Activated CD8-positive, alpha-beta memory T cell treated with anti-CD3 and anti-CD28 coated beads for 24 hours (primary cell): ENCODE measurements at places on chromosomes 2 and 18.

- no peak for DNase-seq
Observed at GRCh38 chr2:134659724-134660123, 59.1 kb downstream of the TMEM163 start.

GRCh38 chr2:129861666-129862288 lies 117.7 kb upstream of the RAB6C start:
- DNase-seq, result peak; percentile 7

DNA sequence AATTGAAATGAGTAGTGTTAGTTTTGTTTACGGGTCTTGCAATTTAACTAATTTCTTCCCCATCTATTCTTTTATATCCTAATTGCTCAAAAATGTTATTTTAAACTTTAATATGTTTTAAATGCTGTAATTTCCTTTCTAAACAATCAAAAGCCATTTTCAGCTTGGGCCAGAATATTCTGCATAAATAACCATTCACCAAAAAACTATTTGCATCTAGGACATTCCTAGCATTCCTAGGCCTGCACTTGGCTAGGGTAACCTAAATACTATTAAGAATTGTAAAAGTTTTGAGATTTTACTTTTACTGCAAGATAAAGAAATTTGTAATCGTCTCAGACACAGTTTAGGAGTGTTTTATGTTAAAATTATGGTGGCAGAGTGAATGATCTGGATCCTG lies 7.8 kb upstream of the ETAA1 start:
- no peak for DNase-seq

DNA sequence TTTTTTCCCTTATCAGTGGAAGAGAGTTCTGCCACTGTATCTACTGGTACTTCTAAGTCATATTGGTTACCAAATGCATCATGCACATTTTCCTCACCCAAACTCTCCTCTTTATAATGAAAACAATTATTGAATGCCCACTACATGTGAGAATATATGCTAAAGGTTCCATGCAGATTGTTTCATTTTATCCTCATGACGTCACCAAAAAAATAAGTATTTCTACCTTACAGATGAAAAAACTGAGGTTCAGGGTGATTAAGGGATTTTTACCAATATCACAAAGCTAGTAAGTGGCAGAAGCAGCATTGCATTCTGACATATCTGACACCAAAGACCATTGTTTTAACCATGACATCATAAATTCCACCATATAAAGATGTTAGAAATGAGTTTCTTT lies 51.9 kb upstream of the ZEB2 start:
- DNase-seq, result no peak

DNA sequence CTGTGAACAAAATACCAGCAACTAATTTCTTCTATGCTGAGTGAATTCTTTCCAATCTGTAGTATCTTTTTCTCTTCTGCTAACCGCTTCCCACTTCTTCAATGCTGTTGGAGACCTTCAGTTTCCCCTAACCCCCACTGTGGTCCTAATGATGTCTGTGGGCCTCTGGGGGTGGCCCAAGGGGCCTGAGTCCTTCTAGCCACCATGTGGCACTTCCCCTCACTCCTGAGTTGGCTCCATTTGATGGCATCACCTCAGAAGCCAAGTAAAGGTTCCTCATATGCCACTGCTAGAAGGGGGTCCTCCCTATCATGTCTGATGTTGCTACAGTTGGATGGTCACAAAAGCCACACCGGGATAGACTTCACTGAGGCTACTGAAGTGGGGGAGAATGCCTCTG lies 37.5 kb downstream of the ARHGAP25 start:
- DNase-seq, result no peak

DNA sequence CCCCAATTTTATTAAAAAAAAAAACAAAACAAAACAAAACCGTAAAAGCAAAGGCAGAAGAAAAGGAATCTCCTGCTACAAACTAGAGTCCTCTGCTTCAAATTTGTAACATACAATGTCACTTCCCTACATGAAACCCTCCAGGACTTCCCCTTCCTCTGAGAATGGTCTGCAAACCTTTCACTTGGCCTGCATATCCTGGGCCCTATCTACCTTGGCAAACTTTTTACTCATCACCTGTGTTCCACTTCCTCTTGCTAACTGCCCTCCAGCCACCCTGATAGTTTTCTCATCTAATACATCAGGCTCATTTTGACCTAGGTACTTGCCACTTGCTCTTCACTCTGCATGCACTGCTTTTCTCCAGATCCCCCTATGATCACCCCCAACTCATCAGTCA lies 255.5 kb downstream of the ETAA1 start:
- DNase-seq, result no peak

DNA sequence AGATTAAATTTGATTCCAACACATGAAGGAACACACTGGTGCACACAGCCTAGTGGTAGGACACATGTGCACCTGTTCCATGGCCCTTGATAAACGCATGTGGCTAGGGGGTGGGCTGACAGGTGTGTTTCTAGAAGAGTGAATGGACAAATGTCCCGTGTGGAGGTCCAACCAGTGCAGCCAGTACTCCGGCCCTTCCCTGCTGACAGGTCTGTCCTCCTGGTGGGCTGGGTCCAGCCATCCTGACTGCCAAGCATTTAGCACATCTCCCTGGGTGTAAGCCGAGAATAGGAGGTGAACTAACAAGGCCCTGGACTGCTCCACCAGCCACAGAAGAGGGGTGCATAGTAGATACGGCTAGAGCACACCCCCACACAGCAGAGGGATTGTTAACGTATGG lies 258.7 kb upstream of the RAB6C start:
- DNase-seq, result peak; percentile 17

GRCh38 chr2:113812204-113812603 lies 55.8 kb upstream of the SLC35F5 start:
- DNase-seq, result no peak

DNA sequence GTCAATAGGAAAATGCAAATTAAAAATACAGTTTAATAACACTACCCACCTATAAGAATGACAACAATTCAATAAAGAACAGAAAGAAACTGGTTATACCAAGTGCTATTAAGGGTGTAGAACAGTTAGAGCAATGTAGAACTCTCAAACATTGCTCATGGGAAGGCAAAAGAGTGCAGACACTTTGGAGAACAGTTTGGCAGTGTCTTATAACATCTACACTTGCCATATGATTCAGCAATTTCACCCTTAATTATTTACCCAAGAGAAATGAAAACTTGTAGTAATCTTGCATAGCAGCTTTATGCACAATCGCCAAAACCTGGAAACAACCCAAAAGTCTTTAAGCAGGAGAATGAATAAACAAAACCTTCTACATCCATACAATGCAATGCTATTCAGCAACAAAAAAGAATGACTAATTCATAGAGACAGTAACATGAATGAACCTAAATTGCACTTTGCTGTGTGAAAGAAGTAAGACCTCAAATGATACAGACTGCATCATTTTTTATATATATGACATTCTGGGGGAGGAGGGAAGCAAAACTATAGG lies 455.2 kb downstream of the THSD7B start:
- no peak for DNase-seq

DNA sequence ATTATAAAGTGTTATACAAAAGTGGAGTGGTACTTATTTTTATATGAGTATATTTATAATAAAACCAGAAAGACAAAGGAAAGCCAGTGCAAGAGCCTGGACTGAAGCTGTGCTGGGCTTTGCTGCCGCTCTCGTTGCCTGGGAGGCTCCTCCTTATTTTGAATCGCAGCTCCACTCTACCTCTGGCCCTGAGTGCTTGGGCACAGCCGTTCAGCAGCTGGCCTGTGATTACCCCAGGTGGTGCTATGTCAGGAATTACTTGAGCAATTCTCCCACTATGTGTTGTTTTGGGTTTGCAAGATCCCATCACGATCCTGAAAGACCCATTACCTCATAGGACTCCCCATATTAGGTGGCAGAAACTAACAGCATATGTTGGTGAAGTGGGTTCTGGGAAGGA lies 53.0 kb upstream of the LCLAT1 start:
- DNase-seq, result no peak

DNA sequence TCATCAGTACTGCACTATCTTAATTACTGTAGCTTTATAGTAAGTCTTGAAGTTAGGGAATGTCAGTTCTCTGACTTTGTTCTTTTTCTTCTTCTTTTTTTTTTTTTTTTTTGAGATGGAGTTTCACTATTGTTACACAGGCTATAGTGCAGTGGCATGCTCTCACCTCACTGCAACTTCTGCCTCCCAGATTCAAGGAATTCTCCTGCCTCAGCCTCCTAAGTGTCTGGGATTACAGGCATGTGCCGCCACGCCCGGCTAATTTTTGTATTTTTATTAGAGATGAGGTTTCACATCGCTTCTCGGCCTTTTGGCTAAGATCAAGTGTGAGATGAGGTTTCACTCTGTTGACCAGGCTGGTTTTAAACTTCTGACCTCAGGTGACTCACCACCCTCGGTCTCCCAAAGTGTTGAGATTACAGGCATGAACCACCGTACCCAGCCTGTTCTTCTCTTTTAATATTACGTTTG lies 41.9 kb upstream of the TANC1 start:
- DNase-seq, result no peak

GRCh38 chr2:134668821-134669220 lies 50.0 kb downstream of the TMEM163 start:
- DNase-seq, result peak; percentile 88

DNA sequence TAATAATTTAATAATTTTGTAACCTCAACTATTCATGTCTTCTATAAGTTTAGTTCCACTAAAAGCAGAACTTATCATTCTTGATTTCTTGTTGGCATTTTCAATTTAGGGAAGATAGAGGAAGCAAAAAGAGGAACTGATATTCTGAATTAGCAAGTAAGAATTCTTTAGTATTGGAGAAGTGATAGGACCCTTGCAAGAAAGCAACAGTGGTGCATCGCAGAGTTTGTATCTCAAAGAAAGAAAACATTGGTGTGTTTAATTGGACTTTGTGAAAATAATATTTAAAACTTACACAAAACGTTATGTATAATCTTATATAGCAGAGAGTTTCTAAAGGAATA lies 36.5 kb upstream of the TNFRSF11A start:
- DNase-seq, result no peak

DNA sequence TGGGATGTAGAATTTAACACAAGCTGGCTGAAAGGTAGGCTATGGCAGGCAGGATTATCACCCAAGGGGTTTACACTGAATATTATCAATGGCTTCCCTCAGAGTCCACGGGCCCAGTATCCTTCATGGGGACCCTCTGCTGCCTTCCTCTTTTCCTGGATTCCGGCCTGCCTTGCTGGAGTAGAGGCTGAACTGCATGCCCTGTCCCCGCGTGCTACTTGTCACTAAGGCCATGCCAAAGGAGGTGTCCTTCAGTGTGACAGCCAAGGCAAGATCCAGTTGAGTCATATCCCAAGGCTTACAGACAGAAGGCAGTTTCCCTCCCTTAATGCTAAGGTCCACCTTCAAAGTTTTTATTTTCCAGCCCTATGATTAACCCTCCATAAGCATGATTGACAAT lies 156.3 kb downstream of the CYP26B1 start:
- no peak for DNase-seq

GRCh38 chr2:184646177-184646576 lies 47.8 kb downstream of the ZNF804A start:
- DNase-seq, result no peak

DNA sequence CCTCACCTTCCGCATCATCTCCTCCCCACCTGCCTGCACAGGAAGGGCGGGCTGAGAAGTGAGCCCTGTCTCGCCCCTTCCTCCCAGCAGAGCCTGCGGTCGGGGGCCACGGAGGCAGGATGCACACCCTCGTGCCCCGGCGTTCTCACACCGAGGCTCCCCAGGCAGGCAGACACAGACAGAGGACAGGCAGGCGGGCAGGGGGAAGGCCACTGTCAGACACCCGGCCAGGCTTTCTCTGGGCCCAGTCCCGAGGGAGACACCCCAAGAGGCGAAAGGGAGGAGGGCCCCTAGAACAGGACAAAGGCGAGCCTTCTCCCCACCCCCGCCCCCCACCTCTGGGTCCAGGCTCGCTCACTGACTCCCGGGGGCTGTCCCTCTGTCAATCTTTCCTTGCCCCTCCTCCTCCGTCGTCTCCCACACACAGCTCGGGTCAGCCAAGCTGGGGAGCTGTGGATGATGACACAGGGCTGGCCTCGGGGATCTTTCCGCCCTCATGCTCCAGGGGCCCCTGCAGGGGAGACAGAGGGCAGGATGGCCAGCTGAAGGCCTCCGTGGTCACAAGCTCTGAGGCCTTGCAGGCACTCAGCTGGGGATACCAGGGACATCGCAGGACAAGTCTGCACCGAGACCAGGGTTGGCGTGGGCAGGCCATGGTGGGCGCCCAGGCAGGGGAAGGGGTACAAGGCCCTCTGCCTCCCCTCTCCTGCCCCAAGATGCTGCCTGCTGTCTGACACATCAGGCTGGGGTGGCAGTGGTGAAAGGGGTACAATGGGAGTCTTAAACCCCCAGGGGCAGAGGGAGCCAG lies 24.9 kb downstream of the BIN1 start:
- DNase-seq, result peak; percentile 89

DNA sequence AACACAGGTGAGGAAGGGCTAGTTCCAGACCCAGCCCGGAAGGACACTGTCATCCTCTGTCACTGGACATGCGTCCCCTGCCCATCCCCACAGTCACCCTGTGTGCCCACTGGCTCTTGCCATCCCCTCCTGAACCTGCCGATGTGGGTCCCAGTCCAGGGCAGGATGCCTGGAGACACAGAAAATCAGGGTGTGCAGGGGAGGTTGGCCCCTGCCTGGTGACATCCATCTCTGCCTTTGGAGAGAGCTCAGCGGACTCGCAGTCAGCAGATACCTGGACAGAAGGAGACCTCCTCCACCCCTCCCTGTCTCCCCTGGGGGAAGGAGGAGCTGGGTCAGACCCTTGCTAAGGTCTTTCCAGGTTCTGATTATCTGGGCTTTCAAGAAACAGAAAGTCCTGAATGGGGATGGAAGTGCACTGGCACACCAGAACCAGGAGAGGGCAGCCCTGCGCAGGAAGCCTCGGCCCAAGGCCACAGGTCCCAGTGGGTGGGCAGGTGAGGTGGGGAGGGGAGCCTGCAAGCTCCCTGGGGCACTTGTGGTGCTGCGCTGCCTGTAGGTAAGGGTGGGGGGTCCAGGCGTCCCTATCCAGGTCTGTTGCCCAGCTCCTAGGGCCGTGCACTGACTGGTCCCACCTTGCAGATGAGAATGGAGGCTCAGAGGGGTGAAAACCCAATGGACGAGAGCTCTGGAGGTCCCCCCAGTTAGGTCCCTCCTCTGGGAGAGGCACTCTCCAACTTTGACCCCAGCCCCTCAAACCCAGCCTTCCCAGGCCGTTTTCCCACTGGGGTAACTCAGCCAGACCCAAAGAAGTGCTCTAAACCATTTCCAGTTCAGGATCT lies 9.7 kb upstream of the OTOS start:
- peak; percentile 74 for DNase-seq

DNA sequence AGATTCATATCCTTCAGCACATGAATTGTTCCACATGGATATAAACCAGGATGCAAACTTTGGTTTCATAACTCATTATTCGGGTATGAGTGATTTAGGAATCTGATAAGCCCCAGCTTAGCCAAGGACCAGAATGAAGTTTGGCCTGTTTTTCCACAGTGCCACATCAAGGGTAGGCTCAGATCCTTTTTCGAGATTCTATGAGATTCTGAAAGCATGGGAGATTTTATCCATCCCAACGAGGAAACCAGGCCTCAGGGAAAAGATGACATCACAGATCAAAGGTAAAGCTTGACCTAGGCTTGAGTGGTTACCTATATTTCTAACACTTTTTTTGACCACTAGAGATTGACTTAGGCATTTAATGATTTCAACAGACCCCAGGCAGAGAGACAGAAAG lies 590.8 kb upstream of the PKDCC start:
- DNase-seq, result no peak

- no peak for DNase-seq
Observed at GRCh38 chr2:150371044-150371818, 116.2 kb downstream of the RND3 start.
